Adrenal gland (tissue), 19 donors: ENCODE measurements at places on chromosomes 12 and 14. TPM values are rescaled to one million over a fixed set of nuclear protein-coding genes. Genes with fewer than 3 reads are reported as not detected.

GRCh38 chr12:59164991-59165718 lies 244.9 kb upstream of the LRIG3 start:
- DNase-seq = no peak
- H3K4me1 ChIP-seq = no peaks in the 10 kb centered on the region
- no peaks in the 10 kb centered on the region for H3K36me3 ChIP-seq
- no peak overlapping the region for H3K4me3 ChIP-seq

- H3K36me3 ChIP-seq = no peaks in the 10 kb centered on the region
- no peaks in the 10 kb centered on the region for H3K27me3 ChIP-seq
- no peak overlapping the region for H3K27ac ChIP-seq
- no peak overlapping the region for H3K4me3 ChIP-seq
- DNase-seq = no peak
- H3K4me1 ChIP-seq = no peaks in the 10 kb centered on the region
Observed at GRCh38 chr14:79197516-79197915, 1013.8 kb downstream of the DIO2 start.

DNA sequence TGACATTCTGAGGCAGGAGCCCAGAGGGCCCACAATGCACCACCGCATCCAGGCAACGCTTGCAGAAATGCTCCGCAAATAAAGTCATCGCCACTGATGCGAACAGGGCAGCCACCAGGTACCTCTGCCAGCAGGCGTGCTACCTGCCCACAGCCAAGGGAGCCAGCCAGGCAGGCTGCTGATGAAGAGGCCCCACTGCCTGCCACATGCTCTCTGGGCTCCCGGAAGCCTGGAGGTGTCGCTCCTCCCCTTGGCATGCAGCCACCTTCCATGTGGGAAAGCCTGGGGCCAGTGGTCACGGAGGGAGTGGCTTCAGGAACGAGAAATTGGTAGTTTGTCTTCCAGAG lies 14.7 kb downstream of the GPR132 start:
- H3K4me1 ChIP-seq = no peaks in the 10 kb centered on the region
- H3K4me3 ChIP-seq = no peak overlapping the region
- DNase-seq = no peak
- H3K36me3 ChIP-seq = no peaks in the 10 kb centered on the region

The KRT4 gene
- 1.0 TPM for polyA plus RNA-seq

The KCNJ8 gene
- polyA plus RNA-seq = 9.4 TPM

DNA sequence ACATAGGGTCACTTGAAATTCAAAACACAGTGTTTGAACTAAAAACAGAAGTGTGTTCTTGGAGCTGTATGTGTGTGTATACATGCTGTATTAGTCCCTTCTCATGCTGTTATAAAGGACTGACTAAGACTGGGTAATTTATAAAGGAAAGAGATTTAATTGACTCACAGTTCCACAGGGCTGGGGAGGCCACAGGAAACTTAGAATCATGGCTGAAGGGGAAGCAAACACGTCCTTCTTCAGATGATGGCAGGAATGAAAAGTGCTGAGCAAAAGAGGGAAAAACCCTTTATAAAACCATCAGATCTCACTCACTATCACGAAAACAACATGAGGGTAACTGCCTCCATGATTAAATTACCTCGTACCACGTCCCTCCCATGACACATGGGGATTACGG lies 224.1 kb downstream of the BCAT1 start:
- H3K27ac ChIP-seq = no peak overlapping the region
- no peaks in the 10 kb centered on the region for H3K36me3 ChIP-seq
- H3K4me3 ChIP-seq = no peak overlapping the region
- no peaks in the 10 kb centered on the region for H3K27me3 ChIP-seq
- DNase-seq = no peak
- no peaks in the 10 kb centered on the region for H3K4me1 ChIP-seq

DNA sequence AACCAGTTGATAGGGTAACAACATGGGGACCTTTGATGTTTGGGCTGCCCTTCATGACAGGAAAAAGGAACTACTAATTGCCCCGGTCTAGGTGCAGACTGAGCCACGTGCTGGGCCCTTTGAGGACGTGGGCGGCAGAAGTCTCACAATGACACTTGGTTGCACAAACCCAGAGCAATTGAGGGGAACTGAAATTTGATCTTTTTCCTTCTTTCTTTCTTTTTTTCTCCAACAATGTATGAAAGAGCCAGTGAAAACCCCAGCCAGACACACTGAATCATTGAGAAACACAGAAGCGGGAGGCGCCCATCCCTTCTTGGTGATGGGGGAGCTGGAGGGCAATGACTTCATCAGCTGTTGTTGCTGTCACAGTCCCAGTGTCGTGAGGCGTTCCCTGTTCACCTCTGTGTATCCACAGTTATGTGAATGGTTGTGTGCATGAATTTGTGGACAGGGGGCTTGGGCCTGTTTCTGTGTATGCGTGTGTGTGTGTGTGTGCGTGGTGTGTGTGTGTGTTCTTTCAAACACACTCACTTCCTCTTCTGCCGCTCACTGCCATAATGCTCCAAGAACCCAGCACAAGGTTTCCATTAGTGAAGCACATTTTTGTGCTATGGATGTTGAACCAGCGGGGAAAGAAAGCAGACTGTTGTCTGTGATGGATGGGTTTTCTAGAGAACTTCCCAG lies 137.5 kb upstream of the CCND2 start:
- no peak overlapping the region for H3K27ac ChIP-seq
- no peak overlapping the region for H3K4me3 ChIP-seq
- no peaks in the 10 kb centered on the region for H3K36me3 ChIP-seq
- peak; percentile 25 for DNase-seq
- H3K4me1 ChIP-seq = no peaks in the 10 kb centered on the region
- H3K27me3 ChIP-seq = no peaks in the 10 kb centered on the region

- H3K4me3 ChIP-seq = no peak overlapping the region
- peaks cover 4% of the 10 kb centered on the region for H3K4me1 ChIP-seq
- no peak overlapping the region for H3K27ac ChIP-seq
- H3K27me3 ChIP-seq = no peaks in the 10 kb centered on the region
- H3K36me3 ChIP-seq = peaks cover 22% of the 10 kb centered on the region
Observed at GRCh38 chr12:48824905-48825304, 6.6 kb downstream of the CACNB3 start.

The KRT3 gene
- polyA plus RNA-seq = not detected

GRCh38 chr12:28742791-28743190 lies 406.3 kb upstream of the FAR2 start:
- no peaks in the 10 kb centered on the region for H3K27me3 ChIP-seq
- no peak overlapping the region for H3K27ac ChIP-seq
- H3K36me3 ChIP-seq = no peaks in the 10 kb centered on the region
- no peaks in the 10 kb centered on the region for H3K4me1 ChIP-seq
- DNase-seq = no peak
- H3K4me3 ChIP-seq = no peak overlapping the region

GRCh38 chr12:15688202-15688736 lies 100.9 kb downstream of the EPS8 start:
- H3K4me1 ChIP-seq = peaks cover 16% of the 10 kb centered on the region
- peak; percentile 56 for DNase-seq
- H3K36me3 ChIP-seq = no peaks in the 10 kb centered on the region
- H3K27ac ChIP-seq = peak overlapping the region; percentile 40
- H3K27me3 ChIP-seq = no peaks in the 10 kb centered on the region

DNA sequence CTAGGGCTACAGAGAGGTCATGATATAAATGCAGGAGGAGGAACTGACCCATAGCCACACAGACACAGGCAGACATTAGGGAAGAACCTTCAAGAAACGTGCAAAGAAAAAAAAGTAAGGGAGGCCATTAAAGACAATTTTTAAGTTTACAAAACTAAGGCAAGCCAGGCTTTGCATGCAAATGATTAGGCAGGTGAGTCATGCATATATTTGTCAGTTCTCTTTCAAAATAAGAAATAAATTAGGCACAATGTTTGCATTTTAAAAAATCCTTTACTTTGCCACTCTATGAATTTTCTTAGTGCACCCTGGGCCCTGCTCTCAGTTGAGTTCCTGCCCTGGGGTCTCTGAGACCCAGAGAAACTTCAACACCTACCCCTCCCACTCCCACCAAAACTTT lies 75.0 kb downstream of the PRMT8 start:
- H3K4me3 ChIP-seq = no peak overlapping the region
- H3K27me3 ChIP-seq = no peaks in the 10 kb centered on the region
- H3K4me1 ChIP-seq = no peaks in the 10 kb centered on the region
- H3K27ac ChIP-seq = no peak overlapping the region
- DNase-seq = no peak

DNA sequence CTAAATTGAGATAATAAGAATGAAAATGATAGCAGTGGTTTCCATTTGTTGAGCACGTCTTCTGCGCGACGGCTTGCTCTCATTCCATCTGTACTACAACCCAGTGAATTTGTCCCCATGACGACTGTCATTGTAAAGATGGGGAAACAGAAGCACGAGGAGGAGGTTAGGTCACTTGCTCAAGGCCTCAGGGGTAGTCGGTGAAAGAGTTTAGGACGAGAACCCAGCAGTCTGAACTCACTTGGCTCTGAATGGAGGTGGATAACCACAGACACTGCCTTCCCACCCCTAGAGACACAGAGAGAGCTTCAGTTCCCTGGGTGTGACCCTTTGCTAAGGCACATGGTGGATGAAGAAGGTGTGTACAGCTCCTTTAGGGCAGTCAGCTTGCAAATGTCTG lies 30.9 kb upstream of the PLEKHG3 start:
- no peaks in the 10 kb centered on the region for H3K4me1 ChIP-seq
- no peaks in the 10 kb centered on the region for H3K36me3 ChIP-seq
- no peaks in the 10 kb centered on the region for H3K27me3 ChIP-seq
- no peak overlapping the region for H3K27ac ChIP-seq

- no peak for DNase-seq
- H3K36me3 ChIP-seq = no peaks in the 10 kb centered on the region
- no peaks in the 10 kb centered on the region for H3K4me1 ChIP-seq
- no peaks in the 10 kb centered on the region for H3K27me3 ChIP-seq
- H3K27ac ChIP-seq = no peak overlapping the region
- no peak overlapping the region for H3K4me3 ChIP-seq
Observed at GRCh38 chr14:26286913-26287205, 311.0 kb downstream of the NOVA1 start.

The NOS1 gene
- polyA plus RNA-seq = 0.26 TPM

DNA sequence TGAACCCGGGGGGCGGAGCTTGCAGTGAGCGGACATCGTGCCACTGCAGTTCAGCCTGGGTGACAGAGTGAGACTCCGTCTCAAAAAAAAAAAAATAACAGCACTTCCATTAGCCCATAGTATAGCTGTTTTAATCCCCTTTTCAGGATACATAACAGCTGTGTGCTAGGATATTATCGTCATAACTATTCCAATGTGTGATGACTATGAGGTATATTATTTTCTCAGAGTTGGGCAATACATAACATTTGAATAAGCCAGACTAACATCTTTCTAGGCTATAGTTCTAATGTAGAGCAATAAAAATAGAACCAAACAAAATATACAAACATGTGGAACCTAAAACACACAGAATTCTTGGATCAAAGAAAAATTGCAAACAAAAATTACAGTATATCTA lies 57.1 kb downstream of the MARK3 start:
- H3K36me3 ChIP-seq = no peaks in the 10 kb centered on the region
- no peak overlapping the region for H3K27ac ChIP-seq
- no peak overlapping the region for H3K4me3 ChIP-seq
- no peak for DNase-seq

The SYCP3 gene
- not detected for polyA plus RNA-seq

GRCh38 chr12:50103767-50104321 lies at the start of gene GPD1:
TSS of gene GPD1 (plus strand) at chr12:50104008. CDS start at chr12:50104051, 43 bp downstream.
- no peak within 1 kb of the TSS for H3K4me3 ChIP-seq
- H3K36me3 ChIP-seq = peaks cover 13% of the 10 kb centered on the region
- peak; percentile 82 for DNase-seq
- H3K4me1 ChIP-seq = peaks cover 8% of the 10 kb centered on the region
- no peak within 1 kb of the TSS for H3K27ac ChIP-seq
- H3K27me3 ChIP-seq = no peaks in the 10 kb centered on the region

GRCh38 chr14:91065266-91065665 lies 4.8 kb upstream of the RPS6KA5 start:
- DNase-seq = no peak
- H3K27ac ChIP-seq = no peak overlapping the region
- H3K27me3 ChIP-seq = no peaks in the 10 kb centered on the region
- H3K4me3 ChIP-seq = no peak overlapping the region

DNA sequence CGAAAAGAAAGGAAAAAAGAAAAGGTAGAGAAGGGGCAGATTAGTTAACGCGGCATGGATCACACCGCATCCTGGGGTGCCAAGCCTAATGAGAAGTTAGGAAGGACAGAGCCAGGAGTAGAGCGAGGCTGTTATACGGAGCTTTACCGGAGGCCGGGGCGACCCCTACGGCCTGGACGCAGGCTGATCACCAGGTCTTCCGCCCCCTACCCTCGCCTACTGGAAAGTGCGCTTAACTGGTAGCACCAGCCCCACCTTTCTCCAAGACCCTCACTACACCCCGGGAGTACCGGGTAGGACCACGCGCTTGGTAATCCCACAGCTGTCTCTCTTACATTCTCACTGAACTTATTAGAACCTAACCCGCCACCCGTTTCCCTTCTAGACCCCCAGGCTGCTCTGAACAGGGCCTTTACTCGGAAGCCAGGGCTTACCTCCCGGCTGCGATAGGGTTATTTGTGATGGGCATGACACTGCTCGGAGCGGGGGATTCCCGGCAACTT lies 33.8 kb downstream of the WBP11 start:
- H3K27me3 ChIP-seq = no peaks in the 10 kb centered on the region
- peak; percentile 60 for DNase-seq
- H3K4me3 ChIP-seq = peak overlapping the region; percentile 65
- H3K27ac ChIP-seq = peak overlapping the region; percentile 87
- no peaks in the 10 kb centered on the region for H3K36me3 ChIP-seq
- peaks cover 24% of the 10 kb centered on the region for H3K4me1 ChIP-seq

The LHX5 gene
- not detected for polyA plus RNA-seq

The KRT6C gene
- polyA plus RNA-seq = not detected

The L2HGDH gene
- polyA plus RNA-seq = 1.2 TPM

DNA sequence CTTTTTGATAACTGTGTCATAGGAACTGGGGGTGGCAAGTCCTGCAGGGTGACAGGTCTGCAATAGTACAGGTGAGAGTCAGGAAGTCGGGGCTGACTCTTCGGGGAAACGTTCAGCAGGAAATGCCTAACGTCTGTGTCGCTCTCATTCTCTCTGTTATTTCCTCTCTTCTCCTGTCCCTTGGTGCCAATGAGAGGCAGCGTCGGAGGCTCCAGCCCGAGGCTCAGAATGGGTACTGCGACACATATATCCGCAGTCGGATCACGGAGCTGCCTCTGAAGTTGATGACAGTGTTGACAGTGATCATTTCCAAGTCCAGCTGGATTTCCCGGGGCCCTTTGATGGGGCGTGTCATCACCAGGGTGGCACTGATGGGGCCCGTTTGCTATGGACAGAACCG lies 2.7 kb upstream of the TC2N start:
- no peaks in the 10 kb centered on the region for H3K27me3 ChIP-seq
- DNase-seq = no peak
- H3K4me3 ChIP-seq = no peak overlapping the region
- H3K36me3 ChIP-seq = no peaks in the 10 kb centered on the region

- H3K4me1 ChIP-seq = peaks cover 29% of the 10 kb centered on the region
- H3K36me3 ChIP-seq = no peaks in the 10 kb centered on the region
- no peak overlapping the region for H3K4me3 ChIP-seq
- peak; percentile 52 for DNase-seq
Observed at GRCh38 chr14:21107283-21107800, 6.5 kb downstream of the TMEM253 start.

DNA sequence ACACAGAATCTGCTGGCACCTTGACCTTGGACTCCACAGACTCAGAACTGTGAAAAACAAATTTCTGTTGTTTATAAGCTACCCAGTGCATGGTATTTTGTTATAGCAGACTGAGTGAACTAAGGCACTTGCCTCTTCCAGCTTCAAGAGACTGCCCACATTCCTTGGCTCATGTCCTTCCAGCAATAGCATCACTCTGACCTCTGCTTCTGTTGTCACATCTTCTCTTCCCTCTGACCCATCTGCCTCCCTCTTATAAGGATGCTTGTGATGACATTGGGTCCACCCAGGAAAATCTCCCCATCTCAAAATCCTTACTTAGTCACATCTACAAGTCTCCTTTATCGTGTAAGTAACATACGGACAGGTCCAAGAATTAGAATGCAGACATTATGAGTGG lies 200.4 kb downstream of the PIK3C2G start:
- H3K27me3 ChIP-seq = no peaks in the 10 kb centered on the region
- H3K36me3 ChIP-seq = no peaks in the 10 kb centered on the region
- DNase-seq = no peak
- no peak overlapping the region for H3K27ac ChIP-seq
- peaks cover 6% of the 10 kb centered on the region for H3K4me1 ChIP-seq
